Sigmoid colon (tissue), 7 donors: ENCODE measurements at places on chromosomes 2 and 18. TPM values are rescaled to one million over a fixed set of nuclear protein-coding genes. Genes with fewer than 3 reads are reported as not detected.

The ACVR1C gene
- 2.2 TPM for polyA plus RNA-seq

The STAT4 gene
- polyA plus RNA-seq: 0.60 TPM

The CCDC102B gene
- polyA plus RNA-seq: 1.8 TPM

The ADCYAP1 gene
- not detected for polyA plus RNA-seq

The SP140 gene
- polyA plus RNA-seq: 1.8 TPM

The EMILIN1 gene
- 5.3 TPM for polyA plus RNA-seq

DNA sequence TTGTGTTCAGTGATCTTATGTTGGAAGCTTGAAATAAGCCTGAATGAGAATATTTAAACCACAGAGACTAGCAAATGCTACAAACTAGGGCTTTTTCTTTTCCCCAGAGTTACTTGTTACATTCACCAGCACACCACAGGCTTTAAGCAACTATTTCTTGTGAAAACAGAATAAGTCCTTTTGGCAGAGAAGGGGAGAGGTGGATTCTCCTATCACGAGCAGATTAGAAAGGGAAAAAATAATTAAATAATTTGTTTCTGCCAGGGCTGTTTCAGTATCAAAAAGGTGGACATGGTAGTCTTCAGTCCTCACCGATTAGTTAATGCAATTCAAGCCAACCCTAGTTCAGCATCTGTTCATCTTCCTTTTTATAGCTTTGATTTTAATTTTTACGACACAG lies 12.6 kb downstream of the IFIH1 start:
- no peak overlapping the region for H3K27ac ChIP-seq
- no peaks in the 10 kb centered on the region for H3K36me3 ChIP-seq
- no peaks in the 10 kb centered on the region for H3K4me1 ChIP-seq
- H3K4me3 ChIP-seq: no peak overlapping the region
- no peak for DNase-seq

DNA sequence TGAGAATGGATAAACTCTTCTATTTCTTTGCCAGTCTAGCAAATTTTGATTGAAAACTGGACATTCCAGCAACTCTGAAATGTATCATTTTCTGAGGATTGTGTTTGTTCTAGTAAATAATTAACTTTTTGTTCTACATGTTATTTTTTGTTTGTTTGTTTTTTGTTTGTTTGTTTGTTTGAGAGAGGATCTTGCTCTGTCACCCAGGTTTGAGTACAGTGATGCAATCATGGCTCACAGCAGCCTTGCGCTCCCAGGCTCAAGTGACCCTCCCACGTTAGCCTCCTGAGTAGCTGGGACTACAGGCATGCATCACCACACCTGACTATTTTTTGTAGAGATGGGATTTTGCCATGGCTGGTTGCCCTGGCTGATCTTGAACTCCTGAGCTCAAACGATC lies 65.2 kb upstream of the BARD1 start:
- no peak for DNase-seq
- H3K27ac ChIP-seq: no peak overlapping the region
- no peaks in the 10 kb centered on the region for H3K36me3 ChIP-seq
- no peaks in the 10 kb centered on the region for H3K4me1 ChIP-seq
- no peaks in the 10 kb centered on the region for H3K27me3 ChIP-seq
- no peak overlapping the region for H3K4me3 ChIP-seq

DNA sequence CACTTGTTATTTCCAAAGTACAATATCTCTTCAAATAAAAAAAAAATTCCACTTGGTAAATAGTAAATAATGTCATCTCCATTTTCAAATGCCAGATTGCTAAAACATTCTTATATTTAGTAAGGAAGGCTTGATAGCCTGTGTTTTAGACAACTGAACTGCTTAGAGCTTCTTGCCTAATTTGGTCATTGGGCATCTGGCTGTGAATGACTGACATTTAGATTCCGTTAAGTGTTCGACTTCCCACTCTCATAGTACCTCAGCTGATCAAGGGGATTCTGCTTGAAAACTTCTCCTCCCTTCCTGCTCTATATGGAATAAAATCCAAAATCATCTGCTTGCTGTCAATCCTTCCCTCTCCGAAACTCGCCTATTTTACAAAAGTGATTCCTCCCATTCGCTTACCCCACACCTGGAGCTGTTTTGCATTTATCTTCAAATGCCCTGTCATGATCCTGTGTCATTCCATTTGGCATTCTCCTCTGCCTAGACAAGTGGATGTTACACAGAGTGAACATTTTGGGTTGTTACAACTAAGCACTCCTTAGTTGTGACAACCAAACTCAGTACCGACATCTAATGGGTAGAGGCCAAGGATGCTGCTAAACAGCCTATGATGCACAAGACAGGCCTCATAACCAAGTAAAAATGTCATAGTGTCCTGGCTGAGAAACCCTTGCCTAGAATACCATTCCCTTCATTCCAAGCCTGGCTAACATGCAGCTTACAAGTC lies 181.0 kb downstream of the CDH2 start:
- H3K27me3 ChIP-seq: no peaks in the 10 kb centered on the region
- no peaks in the 10 kb centered on the region for H3K4me1 ChIP-seq
- DNase-seq: no peak
- no peak overlapping the region for H3K27ac ChIP-seq
- no peak overlapping the region for H3K4me3 ChIP-seq

DNA sequence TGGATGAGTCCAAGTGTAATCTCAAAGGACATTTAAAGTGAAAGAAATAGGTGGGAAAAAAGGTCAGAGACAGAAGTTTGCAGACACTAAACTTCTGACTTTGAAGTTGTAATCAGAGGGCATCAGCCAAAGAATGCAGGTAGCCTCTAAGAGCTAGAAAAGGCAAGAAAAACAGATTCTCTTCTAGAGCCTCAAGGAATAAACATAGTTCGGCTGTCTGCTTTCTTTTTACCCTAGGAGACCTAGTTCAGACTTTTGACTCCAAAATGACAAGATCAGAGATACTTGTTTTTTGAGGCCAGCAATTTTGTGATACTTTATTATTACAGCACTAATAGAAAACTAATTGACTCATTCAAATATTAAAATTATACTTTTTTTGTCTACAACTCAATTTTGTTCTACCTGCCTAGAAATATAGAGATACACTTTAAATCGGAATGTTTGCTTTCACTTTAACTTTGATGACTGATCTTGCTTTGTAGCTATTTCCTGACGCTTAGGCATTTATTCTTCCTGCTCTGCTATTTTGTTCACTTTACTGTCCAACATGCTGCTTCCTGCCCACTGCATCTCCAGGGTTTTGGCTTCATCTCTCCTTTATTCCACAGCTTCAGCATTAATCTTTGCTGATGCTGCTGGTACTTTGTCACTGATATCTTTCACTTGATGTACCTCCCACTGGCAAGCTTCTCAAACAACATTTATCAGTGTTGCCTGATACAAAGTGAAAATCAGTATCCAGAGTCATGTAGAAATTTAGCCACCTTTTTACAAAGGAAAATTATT lies 272.5 kb downstream of the DSEL start:
- no peaks in the 10 kb centered on the region for H3K36me3 ChIP-seq
- no peak overlapping the region for H3K4me3 ChIP-seq
- H3K4me1 ChIP-seq: no peaks in the 10 kb centered on the region

GRCh38 chr2:88754585-88755320 lies 63.3 kb downstream of the RPIA start:
- no peaks in the 10 kb centered on the region for H3K4me1 ChIP-seq
- no peak overlapping the region for H3K4me3 ChIP-seq
- H3K27me3 ChIP-seq: no peaks in the 10 kb centered on the region
- H3K36me3 ChIP-seq: peaks cover 9% of the 10 kb centered on the region

- no peak overlapping the region for H3K27ac ChIP-seq
- no peaks in the 10 kb centered on the region for H3K27me3 ChIP-seq
- H3K4me3 ChIP-seq: no peak overlapping the region
- no peaks in the 10 kb centered on the region for H3K36me3 ChIP-seq
- DNase-seq: no peak
Measured at GRCh38 chr2:204004912-204005311, 68.3 kb downstream of the ICOS start.

DNA sequence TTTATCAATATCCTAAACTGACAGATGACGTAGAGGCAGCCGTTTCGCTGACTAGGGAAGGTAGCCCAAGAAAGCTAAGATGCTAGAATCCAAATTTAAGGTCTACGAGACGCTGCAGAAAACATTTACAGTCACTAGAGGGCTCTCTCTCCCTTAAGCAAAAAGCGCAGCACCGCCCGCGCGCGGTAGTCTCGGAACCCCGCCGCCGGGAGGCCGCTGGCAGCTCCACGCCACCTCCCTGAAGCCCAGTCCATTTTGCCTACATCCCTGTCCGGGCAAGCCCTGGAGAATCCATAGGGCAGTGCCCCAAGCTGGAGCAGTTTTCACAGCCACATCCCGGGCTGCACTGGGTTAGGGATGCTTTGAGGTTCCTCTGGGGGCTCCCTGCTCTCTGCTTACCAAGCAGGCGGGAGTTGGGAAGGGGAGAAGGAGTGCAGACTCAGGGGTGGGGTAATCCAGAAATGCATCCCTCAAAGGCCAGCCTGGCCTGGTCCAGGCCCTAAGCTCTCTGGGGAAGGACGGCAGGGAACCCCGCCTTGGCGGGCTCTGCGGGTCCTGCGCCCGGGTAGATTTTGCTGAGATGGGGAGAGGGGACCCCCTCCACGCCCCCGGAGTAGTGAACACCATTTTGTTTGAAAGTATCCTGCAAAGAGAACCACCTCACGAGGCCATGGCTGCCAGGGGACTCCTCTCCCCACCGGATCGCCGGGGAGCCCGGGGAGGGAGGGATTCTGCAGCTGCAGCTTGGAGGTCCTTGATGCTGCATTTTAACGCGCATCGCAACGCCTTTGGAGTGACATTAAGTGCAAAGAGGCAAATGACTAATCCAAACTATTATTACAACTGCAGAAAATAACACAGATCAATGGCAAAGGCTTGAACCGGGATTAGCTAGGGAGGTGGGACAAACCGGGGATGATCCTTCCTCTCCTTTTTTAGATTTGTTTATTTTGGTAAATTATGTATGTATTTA lies 1.3 kb upstream of the DPYSL5 start:
- H3K27ac ChIP-seq: no peak overlapping the region
- no peaks in the 10 kb centered on the region for H3K36me3 ChIP-seq
- peak; percentile 82 for DNase-seq

GRCh38 chr18:62426191-62426488 lies 96.7 kb upstream of the ZCCHC2 start:
- H3K4me1 ChIP-seq: peaks cover 7% of the 10 kb centered on the region
- peak overlapping the region; percentile 85 for H3K27ac ChIP-seq
- H3K36me3 ChIP-seq: no peaks in the 10 kb centered on the region
- H3K27me3 ChIP-seq: no peaks in the 10 kb centered on the region

DNA sequence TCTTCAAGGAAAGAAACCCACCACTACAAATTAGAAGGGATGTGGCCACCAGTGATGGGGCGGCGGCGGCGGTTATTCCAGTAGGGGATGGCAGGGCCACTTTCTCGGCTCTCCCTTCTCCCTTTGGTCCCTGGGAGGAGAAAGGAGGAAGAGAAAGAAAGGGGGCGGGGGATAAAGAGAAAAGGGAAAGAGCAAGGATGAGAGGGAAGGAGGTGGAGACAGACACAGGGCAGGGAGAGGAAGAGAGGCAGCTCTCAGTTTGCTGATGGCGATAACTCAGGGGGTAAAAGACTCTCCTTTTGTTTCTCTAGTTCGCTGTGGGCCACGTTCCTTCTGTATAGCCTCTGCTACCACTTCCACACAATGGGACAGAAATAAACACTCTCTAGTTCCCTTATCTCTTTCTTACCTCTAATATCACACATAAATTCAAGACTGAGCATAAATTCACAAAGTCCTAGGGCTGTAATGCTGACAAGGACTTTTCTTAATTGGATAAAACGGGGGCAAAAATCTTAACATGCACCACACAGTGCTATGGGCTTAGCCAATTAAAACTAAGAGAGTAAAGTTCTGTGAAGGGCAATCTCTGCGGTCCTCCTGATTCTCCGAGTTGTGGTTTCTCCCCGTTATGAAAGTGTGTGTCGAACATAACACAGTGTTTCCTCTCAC lies 14.6 kb downstream of the SFT2D3 start:
- H3K27ac ChIP-seq: no peak overlapping the region
- no peaks in the 10 kb centered on the region for H3K4me1 ChIP-seq
- H3K36me3 ChIP-seq: peaks cover 30% of the 10 kb centered on the region
- no peak overlapping the region for H3K4me3 ChIP-seq

- no peak overlapping the region for H3K4me3 ChIP-seq
- H3K36me3 ChIP-seq: peaks cover 58% of the 10 kb centered on the region
- no peaks in the 10 kb centered on the region for H3K27me3 ChIP-seq
Measured at GRCh38 chr2:39264733-39265132, 21.0 kb upstream of the CDKL4 start.

DNA sequence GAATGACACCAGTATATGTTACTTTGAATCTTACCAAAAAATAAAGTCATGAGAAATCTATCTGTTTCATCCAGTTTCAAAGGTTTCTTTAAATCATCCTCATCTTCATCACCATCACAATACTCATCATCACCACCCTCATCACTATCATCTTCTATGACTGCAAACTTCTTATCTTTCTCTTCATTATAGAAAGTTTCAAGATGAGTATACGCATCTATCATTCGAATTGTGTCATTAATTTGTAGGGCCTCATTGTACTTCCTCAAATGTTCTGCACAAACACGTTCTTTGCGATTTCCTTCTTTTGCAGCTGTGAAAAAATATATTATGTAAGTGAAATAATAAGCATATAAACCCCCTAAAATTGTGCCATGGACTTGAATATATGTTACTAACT lies 34.1 kb upstream of the FAP start:
- no peak for DNase-seq
- H3K4me1 ChIP-seq: no peaks in the 10 kb centered on the region
- no peaks in the 10 kb centered on the region for H3K27me3 ChIP-seq
